ENCODE measurements at places on chromosomes 6 and 20.

GRCh38 chr20:34193051-34193450, 48.2 kb upstream of the ASIP start:
- no peak for DNase-seq

- no peak for DNase-seq
These were observed 156.1 kb downstream of the ADAT2 start for GRCh38 chr6:143294265-143294860.

GRCh38 chr6:134826889-134827737, 122.8 kb downstream of the ALDH8A1 start:
- no peak for DNase-seq

DNA sequence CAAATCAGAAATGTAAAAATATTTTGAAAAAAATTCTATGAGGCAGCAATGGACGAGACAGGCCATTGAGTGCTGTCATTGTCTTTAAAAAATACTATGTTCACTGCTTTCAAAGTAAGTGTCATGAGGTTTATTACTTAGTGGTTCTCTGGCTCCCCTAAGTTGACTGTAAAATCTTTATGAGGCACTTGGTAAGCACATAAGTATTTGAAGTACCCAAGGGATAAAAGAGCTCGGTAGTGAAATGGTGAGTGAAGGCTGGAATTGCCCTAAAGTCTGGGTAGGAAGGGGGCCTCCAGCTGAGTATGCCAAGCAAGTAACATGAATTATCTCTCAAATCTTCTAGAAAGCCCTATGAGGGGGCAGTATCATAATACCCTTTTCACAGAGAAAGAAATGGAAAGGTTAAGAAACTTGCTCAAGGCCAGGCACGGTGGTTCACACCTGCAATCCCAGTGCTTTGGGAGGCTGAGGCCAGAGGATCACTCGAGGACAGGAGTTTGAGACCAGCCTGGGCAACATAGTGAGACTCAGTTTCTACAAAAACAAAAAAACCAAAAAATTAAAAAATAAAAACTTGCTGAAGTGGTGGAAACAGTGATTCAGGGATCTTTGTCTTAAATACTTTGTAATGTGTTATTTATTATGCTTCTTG, 5.5 kb upstream of the CTCFL start:
- no peak for DNase-seq

- DNase-seq, result no peak
These were observed 8.8 kb downstream of the PXDC1 start for GRCh38 chr6:3742426-3743344.

DNA sequence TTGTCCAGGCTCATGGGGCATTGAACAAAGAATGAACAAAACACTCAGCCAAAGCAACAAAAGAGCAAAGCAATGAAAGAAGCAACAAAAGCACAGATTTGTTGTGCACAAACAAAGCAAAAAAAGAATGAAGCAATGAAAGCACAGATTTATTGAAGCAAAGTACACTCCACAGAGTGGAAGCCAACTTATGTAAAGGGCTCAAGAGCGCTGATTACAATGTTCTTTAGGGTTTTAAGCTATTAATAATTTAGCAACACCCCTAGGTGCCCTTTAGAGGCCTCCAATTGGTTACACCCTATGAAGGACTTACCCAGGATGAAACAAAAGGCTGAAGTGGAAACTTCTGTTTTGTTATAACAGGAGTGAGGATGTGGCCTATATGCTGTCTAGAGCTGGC, 179.2 kb upstream of the PROKR2 start:
- DNase-seq, result no peak

- no peak for DNase-seq
These were observed 65.8 kb upstream of the STMND1 start for GRCh38 chr6:17036065-17036393.

DNA sequence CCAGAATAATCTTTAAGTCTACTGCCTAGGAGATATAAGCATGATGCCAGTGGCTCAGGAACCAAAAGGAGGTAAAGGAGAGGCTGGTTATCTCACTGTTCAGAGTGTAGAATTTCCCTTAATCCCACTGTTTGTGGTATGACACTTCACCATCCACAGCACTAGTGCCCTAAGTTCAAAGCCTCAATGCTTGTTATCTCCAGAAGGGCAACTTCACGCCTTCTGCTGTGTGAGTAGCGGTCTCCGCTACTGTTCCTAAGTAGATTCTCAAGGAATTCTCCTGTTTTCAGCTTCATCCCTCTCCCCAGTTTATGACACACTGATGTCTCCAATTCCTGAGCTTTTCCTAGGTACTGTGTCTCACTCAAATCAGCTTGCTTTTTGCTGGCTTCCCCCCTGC, 13.7 kb upstream of the SNPH start:
- DNase-seq, result no peak

DNA sequence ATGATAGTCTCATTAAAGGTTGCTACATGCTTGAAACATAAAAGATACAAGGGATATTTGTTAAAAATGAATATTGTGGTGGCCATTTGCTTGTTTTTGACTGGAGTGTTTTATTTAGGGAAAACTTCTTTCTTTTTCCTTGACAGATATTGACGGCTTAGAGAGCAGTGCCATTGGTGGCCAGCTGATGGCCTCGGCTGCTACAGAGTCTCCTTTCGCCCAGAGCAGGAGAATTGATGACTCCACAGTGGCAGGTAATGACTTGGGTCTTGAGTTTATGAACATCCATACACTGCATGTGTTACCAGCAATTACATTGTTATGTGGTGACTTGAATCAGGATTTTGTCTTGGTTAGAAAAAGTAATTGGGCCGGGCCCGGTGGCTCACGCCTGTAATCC, 67.5 kb upstream of the PBOV1 start:
- DNase-seq, result no peak

GRCh38 chr6:56799989-56800388, 154.9 kb upstream of the BEND6 start:
- no peak for DNase-seq

DNA sequence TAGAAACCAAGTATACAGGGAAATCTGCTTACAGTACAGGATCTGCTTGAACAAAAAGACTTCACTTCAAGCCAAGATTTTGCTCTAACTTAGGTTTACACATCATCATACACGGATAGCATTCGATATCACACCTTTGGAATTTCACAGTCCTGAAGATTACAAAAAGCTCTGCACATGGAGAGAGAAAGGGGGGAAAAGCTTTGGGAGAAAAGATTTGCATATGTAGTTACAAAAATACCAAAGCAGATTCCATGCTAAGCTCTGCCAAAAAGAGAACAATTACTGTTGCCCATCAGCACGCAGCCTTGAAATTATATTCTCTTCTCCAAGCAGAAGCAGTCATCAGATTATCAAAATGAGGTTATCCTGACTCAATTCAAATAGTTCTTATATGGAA, 62.0 kb downstream of the HIVEP2 start:
- no peak for DNase-seq

- no peak for DNase-seq
These were observed 305.5 kb upstream of the SGK1 start for GRCh38 chr6:134623401-134623800.

GRCh38 chr6:106972500-106972899, 2.0 kb downstream of the CD24 start:
- no peak for DNase-seq

GRCh38 chr20:55269913-55270312, 735.4 kb downstream of the CBLN4 start:
- no peak for DNase-seq

DNA sequence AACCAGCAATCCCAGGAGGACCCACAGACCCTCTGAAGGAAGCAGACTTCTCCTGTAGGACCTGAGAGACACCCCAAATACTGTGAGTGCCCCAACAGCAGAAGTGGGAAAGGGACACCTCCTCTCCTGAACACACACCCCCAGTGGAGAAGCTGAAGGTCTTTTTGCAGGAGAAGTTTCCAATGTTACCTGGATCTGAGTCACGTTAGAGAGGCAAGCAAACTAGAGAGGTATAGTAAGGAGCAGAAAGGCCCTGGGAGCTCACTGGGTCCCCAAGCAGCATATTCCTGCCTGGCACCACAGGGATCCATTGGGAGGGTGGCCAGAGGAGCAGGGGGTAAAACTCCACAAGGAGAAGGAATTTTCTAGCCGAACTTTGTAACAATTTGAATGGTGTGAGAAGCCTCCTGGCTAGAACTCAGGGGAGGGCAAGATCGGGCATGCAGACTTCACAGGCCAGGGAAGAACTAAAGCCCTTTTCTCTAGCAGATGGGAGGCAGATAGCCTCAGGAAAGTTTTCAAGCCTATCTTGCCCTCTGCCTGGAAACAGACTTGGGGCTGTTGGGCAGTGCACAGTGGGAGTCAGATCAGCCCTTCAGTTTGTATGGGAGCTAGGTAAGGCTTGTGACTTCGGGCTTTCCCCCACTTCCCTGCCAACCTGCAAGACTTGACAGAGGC, 68.2 kb upstream of the SSTR4 start:
- DNase-seq, result no peak

DNA sequence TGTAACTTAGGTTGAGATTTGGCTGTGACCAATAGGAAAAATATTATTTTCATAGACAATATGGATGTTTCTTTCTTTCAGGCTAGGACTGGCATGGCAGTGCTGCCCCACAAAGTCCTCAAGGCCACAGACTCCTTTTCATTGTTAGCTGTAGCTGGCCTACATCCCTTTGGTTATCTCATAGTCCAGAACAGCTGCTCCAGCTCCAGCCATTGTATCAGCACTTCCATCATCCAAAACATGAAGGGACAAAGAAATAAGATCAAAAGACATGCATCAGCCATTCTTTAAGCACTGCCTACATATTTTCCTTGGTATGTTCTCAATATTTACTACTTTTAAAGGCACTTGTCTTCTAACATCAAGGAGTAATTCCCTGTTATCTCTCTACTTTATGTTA, 73.0 kb downstream of the ZDHHC14 start:
- DNase-seq, result no peak

GRCh38 chr20:57654363-57654997, 34.3 kb upstream of the ZBP1 start:
- DNase-seq, result peak; percentile 28

DNA sequence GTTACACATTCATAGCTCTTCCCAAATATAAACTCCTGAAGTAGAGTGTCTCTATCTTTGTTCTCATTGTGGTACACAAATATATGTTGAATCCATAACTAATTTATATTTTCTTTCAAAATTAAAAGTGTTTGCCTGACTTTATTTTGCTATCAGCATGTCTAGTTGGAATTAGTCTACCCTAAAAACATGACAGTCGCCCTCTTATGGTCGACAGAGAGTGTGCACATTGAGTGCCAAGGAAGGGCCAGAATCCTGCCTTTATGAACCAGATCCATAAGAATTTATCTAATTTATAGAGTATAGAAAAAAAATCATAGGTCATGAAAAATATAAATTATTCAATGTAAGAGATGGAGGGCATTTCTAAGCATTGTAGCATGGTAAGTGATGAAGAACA, 12.3 kb upstream of the DEFB112 start:
- no peak for DNase-seq

DNA sequence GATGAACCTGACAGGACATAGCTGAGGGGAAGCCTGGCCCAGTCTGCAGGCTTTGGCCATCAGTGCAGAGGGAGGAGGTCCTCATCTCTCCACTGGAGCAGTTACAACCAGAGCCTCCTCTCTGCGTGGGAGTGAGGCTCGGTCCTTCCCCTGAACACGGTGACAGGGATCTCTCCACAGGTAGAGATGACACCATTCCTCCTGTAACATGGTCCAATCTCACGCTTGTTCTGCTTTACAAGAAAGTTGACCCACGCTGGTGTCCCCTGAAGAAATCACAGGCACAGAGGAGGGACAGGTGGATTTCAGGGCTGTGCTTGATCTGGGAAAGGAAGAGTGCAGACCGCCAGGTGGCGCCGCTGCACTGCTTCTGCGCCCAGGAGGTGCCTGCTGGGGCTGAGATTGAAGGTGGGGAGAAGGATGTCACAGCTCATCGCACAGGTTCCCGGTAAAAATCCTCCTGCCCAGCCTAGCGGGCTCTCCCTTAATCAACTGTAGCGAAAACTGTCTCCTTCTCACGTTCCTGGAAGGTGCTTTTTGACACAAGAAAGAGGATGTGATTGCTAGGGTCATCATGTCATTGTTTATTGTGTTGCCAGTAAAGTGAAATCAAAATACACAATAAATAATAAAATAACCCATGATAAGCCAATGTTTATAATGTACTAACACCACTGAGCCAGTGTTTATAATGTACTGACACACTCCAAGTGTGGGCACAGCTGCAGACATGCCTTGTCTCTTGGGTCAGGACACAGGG, 20.4 kb downstream of the HLA-G start:
- DNase-seq, result peak; percentile 24

- no peak for DNase-seq
These were observed 25.3 kb downstream of the PPARD start for GRCh38 chr6:35367646-35368037.

GRCh38 chr6:67759001-67759400, 876.1 kb upstream of the ADGRB3 start:
- DNase-seq, result no peak

DNA sequence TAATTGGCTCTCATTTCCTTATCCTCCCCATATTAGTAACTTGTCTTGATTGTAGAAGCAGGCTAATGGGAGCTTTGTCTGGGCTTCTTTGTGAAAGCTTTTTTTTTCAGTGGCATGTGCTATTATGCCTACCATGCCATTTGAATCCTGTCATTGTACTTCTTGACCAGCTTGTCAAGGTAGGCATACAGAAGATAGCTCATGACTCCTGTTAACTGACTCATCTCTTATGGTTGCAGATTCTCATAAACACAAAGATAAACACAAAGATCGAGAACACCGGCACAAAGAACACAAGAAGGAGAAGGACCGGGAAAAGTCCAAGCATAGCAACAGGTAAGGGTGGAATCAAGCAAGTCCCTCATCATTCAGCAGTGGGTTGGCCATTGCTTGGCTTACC, 32.5 kb downstream of the TOP1 start:
- DNase-seq, result no peak

All from smooth muscle cell of the brain vasculature (primary cell).